ENCODE measurements at places on chromosomes 5 and 9.

DNA sequence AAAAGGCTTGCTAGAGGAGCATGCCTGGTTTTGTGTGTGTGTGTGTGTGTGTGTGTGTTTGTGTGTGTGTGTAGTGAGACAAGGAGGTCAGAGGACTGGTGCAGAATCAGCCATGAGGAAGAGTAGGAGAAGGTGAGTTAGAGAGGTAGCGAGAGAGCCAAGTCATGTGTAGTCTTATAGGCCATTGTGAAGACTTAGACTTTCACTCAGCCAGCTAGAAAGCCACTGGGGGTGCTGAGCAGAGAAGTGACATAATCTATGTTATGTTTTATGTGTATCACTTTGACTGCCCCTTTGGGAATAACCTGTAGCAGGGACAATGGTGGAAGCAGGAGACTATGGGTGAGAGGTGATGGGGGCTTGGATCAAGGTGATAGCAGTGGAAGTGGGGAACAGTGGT, 180.5 kb upstream of the CLINT1 start:
- DNase-seq: no peak

- DNase-seq: no peak
Observed at GRCh38 chr5:143244990-143245389, 158.5 kb downstream of the NR3C1 start.

DNA sequence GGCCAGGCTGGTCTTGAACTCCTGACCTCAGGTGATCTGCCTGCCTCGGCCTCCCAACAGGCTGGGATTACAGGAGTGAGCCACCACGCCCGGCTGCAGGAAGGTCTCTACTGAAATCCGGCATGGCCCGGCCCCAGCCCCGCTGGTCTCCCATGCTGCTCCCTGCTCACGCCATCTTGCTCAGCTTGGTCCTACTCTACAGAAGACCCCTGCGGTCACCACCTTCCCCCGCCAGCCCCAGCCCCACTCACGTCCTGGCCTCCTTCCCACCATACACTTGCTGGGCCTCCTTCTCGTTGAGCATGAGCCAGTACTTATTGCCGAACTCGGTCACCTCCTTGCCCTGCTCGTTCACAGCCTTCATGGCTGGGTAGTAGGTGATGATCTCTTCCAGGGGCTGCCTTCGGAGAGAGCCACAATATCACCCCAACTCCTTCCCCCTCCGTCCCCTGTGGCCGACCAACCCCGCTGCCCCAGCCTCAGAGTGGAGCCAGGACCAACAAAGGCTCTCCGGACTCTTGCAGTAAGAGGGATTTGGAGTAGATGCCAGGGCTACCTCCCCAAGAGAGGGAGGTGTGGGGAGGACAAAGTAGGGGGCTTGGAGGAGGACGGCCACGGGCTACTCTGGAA, 4.0 kb downstream of the PTGES2 start:
- no peak for DNase-seq

GRCh38 chr5:10667431-10668057, 93.5 kb downstream of the DAP start:
- DNase-seq: no peak

- DNase-seq: no peak
Observed at GRCh38 chr5:82551840-82552385, 273.8 kb upstream of the RPS23 start.

GRCh38 chr9:128006332-128006996, 25.7 kb upstream of the EEIG1 start:
- no peak for DNase-seq

DNA sequence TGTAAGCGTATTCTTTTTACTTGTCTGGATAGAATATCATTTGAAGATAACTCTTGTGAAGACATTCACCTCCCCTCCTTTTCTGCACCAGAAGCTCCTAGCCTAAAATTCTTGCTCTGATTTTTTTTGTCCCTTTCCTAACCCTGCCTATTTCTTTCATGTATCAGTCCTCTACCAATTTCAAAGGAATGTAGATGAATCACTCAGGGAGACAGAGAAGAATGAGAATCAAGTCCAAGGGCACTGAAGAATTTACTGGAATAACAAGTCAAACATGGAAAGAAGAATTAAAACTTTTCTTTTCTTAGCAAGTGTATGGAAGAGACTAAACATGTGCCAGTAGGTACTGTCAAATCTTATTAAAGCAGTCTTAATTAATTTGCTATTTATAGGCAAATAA, 618.7 kb downstream of the DNAH5 start:
- no peak for DNase-seq

GRCh38 chr5:141753971-141754713, 72.1 kb upstream of the ARAP3 start:
- no peak for DNase-seq

- DNase-seq: no peak
Observed at GRCh38 chr5:20469792-20470191, 481.8 kb upstream of the CDH18 start.

- DNase-seq: peak; percentile 28
Observed at GRCh38 chr9:109910671-109911518, 130.9 kb downstream of the PALM2AKAP2 start.

GRCh38 chr5:170451747-170452365, 52.0 kb upstream of the KCNIP1 start:
- DNase-seq: no peak

- no peak for DNase-seq
Observed at GRCh38 chr5:91361055-91361701, 21.9 kb downstream of the ARRDC3 start.

GRCh38 chr9:131889437-131890251, 149.8 kb upstream of the RAPGEF1 start:
- DNase-seq: no peak

GRCh38 chr5:147432323-147432722, 77.5 kb downstream of the DPYSL3 start:
- DNase-seq: no peak

- DNase-seq: no peak
Observed at GRCh38 chr5:52961274-52961681, 27.9 kb upstream of the ITGA2 start.

DNA sequence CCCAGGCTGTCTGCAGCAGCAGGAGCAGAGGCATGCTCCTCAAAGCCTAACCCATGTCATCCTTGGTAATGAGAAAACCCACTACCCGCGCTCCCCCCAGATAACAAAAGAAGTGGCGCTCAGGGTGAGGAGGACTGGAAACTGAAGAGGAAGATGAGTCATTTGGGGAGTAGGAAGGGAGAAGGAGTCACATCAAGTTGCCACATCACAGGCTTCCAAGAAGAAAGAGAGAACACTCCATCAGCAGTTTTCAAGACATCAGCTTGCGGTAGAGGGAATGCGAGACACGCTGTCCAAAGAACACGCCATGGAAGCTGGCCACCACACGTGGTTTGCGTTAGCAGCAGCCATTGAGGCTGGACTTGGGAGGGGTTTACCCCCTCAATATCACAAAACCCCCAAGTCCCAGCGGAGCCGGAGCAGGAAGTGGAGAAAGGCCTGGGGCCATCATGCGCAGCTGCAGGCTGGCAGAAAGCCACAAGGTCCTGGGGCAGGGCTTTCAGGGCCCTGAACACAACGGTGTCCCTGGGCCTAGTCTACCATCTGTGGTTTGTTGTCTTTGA, 41.5 kb downstream of the SH3PXD2B start:
- DNase-seq: no peak

DNA sequence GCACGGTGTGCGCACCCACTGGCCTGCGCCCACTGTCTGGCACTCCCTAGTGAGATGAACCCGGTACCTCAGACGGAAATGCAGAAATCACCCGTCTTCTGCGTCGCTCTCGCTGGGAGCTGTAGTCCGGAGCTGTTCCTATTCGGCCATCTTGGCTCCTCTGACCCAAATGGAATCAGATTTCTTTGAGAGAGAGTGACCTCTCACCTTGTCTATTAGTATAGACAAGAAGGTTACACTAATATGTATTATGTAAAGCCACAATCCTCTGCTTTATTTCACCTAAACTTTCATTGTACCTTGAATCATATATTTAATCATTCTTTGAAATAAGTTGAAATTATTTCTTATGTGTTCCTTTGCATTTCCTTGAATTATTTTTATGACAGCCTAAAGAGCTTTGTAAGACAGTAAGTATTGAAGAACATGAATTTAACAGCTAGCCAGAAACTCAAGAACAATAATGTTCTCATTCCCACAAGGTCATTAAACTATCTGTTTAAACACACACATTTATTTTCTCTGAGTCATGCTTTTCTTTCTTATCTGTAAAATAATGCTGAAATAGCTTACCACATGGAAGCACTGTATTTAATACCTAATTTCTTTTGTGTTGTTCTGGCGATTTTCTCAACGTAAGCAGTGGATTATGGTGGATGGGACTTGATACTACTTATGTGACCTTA, 91.8 kb upstream of the DMRTA1 start:
- no peak for DNase-seq

DNA sequence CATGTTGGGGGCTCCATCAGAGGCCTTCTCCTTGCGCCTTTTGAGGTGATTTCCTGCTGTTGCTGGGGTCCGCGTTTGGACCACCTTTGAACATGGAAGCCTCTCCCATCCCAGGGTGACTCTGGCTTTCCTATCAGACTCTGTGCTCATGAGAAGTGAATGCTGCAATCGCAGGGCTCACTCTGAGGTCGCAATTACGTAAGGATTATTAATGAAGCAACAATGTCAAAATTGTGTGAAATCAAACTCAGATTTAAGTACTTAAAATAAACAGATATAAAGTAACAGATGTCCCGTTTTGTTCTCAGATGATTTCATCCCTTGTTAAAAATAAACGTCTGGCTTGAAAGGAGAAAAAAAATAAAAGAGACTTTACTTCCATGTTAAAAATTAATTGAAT, 634.2 kb downstream of the BNC2 start:
- DNase-seq: no peak

DNA sequence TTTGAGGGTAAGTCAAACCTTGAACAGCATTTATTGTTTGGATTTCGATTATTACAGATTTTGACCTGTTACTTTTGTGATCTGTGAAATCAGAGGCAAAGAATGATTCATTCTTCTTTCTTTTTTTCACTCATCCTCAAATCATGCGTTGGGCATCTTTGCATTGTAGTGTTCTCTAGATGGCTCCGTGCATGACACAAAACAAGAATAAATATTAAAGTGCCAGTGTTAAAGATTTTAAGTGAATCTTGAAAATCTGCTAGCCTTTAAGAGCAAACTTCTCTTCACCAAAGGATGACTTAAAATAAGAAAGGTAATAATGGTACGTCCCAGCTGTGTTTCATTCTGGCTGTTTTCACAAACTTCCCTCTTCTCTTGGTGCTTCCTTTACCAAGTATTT, 361.9 kb upstream of the SMARCA2 start:
- DNase-seq: no peak

DNA sequence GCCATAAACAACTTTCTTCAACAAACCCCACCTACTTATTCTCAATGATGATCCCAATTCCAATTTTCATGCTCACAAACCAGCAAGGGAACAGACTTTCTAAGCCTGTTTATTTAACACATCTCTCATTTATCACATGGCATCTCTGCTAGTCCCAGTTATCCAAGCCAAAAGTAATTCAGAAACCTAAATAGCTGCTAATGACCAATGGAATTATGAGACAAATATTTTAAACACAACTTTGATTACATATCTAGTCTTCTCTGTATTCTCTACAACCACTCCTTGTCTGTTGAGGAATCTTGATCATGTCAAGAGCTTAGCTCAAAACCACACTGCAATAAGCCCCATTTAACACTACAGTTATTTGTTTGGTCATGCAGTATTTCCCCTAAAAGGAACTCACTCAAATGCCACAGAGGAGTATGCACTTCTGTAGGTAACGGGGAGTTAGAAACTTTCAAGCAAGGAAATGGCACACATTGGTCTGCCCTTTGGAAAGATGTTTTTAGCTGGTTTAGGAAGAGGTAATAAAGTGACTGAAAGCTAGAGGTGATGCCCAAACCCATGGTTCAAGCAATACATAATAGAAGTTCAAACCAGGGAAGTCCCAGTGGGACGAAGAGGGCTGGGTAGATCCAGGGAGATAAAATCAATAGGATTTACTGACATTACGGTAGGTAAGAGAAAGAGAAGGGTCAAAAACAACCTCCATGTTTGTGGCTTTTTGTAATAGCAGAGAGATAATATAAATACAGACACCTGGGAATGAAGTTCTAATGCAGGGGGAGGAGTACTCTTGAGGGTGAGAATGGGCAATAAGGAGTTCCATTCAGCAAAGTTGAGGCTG, 42.1 kb upstream of the HTR4 start:
- DNase-seq: no peak

GRCh38 chr9:97695995-97696802, 941 bp downstream of the XPA start:
- no peak for DNase-seq

DNA sequence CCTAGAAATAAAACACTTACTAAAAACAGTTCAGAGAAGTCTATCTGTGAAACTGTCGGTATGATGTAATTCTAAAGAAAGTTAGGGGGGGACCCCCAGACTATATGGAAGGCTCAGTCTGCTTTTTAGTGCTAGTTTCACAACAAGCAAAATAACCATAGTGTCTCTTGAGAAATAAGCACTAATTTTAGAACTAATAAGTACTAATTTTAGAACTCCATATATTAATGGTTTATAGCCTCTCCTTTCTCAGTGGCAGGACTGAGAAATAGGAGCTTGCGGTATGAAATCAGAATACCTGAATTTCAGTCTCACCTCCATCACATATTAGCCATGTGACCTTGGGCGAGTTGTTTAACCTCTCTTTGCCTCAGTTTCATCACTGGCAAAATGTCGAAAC, 1.4 kb upstream of the PHF24 start:
- DNase-seq: no peak

DNA sequence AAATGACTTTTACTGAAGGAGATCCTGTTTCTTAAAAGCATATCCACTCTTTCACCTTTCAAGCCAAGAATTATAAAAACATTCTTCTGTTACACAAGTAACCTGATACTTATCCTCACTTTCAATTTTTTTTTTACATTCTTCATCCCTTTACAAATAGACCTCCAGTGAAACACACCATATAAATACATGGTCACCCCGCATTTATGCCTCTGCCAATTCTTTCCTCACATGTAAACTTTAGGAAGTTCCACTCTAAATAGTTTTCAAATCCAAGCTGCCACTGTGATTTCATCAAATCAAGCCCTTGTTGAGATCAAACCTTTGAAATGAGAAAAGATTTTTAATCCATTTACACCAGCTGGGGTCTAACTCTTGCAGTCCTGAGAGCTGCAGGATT, 40.0 kb downstream of the GAS1 start:
- DNase-seq: no peak

- DNase-seq: no peak
Observed at GRCh38 chr5:139426203-139426885, 13.0 kb downstream of the DNAJC18 start.

GRCh38 chr5:99449786-99450185, 521.0 kb upstream of the CHD1 start:
- no peak for DNase-seq

DNA sequence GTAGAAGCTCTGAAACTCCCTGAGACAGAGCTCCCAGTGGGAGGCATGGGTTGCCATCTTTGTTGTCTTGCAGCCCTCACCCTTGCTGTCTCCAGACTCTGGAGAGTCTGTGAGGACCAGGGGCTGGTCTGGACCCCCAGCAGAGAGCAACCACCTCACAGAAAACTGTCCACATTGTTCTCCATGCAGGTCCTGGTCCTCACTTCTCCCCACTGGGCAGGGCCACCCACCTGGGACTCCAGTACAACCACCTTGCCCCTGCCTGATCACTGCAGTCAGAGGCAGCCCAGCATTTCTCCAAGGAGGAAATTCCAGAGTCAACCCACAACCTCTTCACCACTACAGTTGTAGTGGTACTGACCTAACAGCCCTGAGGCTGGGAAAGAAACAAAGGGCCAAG, 285.6 kb upstream of the RPS23 start:
- DNase-seq: no peak

GRCh38 chr9:106075960-106076327, 381.6 kb downstream of the TMEM38B start:
- DNase-seq: no peak

GRCh38 chr5:120330558-120330957, 133.5 kb upstream of the PRR16 start:
- DNase-seq: no peak

GRCh38 chr5:110354311-110354710, 372.2 kb downstream of the TMEM232 start:
- DNase-seq: no peak
